IMR-90 (cell line): ENCODE measurements at places on chromosomes 1 and 21. TPM values are rescaled to one million over a fixed set of nuclear protein-coding genes. Genes with fewer than 3 reads are reported as not detected.

- peak; percentile 78 for DNase-seq
Observed at GRCh38 chr1:189939967-189940366, 537.7 kb downstream of the BRINP3 start.

GRCh38 chr21:34510148-34511142 is 1.6 kb downstream of the KCNE1 start:
- peak; percentile 68 for DNase-seq

GRCh38 chr1:160711602-160712311 is at the start of gene CD48:
CD48 (minus strand) TSS chr1:160711822; CDS start chr1:160711763, 59 bp downstream.
- no peak for DNase-seq

- DNase-seq: peak; percentile 95
Observed at GRCh38 chr1:64223329-64224151, 20.1 kb downstream of the UBE2U start.

DNA sequence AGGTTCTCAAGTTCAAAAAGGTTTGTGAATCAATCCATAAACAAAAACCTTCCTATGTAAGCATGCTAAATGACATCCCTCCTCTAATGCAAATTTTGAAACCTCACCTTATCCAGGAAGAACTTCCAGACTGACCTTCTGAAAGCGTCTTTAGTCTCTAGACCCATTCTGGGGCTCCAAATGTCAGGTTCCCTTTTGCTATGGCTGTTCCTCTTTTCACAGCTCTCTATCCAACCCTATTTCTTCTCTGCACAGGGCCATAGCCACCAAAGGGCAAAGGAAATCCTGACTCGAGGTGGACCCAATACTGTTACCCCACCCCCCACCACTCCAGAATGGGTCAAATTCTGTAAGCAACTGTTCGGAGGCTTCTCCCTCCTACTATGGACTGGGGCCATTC is 3.4 kb downstream of the ATP1A4 start:
- DNase-seq: no peak

GRCh38 chr1:87030740-87031690 is 116.6 kb downstream of the HS2ST1 start:
- no peak for DNase-seq

GRCh38 chr1:116666187-116667077 is 1.1 kb downstream of the IGSF3 start:
- DNase-seq: no peak

- peak; percentile 98 for DNase-seq
Observed at GRCh38 chr1:212234431-212235395, 50.5 kb upstream of the PPP2R5A start.

Gene CLDN17
- total RNA-seq: not detected in 2 replicates

Gene OXCT2
- total RNA-seq: 0.18 and 0.28 TPM in 2 replicates

Gene AGO3
- total RNA-seq: 18.1 and 25.6 TPM in 2 replicates

Gene AQP10
- total RNA-seq: not detected in 2 replicates

Gene USP21
- 3.3 and 6.3 TPM in 2 replicates for total RNA-seq

Gene LRRC7
- under 0.01 TPM in 2 replicates for total RNA-seq

Gene GPR37L1
- total RNA-seq: not detected in 2 replicates

Gene LEMD1
- not detected in 2 replicates for total RNA-seq
